NCI-H1436 (cell line): ENCODE measurements at places on chromosomes 4 and X.
A peak's percentile ranks its signal among the peaks of the same experiment; 100 is the strongest.

DNA sequence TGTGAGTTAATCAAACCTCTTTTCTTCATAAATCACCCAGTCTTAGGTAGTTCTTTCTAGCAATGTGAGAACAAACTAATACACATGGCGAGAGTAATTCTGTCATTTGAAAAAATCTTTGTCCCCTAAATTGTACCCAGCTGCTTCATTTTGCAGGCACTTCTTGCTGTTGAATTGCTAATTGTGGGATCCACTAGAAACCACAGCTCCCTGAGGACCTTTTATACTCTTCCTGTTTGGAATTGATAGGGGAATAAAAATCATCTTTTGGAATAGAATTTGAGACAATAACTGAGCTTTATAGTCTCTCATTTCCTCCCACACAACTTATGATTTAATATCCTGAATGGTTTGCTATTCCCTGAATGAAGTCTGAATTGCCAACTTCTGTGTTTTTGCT, 170.2 kb downstream of the PACRGL start:
- no peak for DNase-seq

DNA sequence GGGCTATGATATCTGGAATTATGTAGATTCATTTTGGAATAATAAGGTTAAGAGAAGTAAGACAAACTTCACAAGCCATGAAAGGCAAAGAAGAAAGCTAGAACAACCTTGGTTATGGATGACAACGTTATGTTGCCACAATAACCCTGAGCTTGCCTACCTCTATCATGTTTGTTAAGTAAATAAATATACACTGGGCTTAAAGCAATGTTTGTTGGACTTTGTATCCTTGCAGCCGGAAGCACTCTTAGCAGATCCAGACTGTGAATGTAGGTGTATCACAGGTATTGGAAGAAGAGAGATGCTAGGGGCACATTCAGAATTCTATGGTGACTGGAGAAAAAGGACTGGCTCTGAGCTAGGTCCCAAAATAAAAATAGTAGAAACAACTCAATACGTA, 214.4 kb downstream of the HS3ST1 start:
- no peak for DNase-seq

GRCh38 chrX:40078489-40079227, 19.1 kb downstream of the BCOR start:
- DNase-seq = no peak

GRCh38 chrX:68827256-68827655, 1.6 kb upstream of the EFNB1 start:
- no peak for DNase-seq

GRCh38 chr4:113758372-113758771, 3.2 kb downstream of the CAMK2D start:
- no peak for DNase-seq

- DNase-seq = no peak
Observed at GRCh38 chr4:54315561-54316538, 86.8 kb downstream of the PDGFRA start.

GRCh38 chr4:79281566-79282359, 44.1 kb downstream of the NAA11 start:
- peak; percentile 36 for DNase-seq

DNA sequence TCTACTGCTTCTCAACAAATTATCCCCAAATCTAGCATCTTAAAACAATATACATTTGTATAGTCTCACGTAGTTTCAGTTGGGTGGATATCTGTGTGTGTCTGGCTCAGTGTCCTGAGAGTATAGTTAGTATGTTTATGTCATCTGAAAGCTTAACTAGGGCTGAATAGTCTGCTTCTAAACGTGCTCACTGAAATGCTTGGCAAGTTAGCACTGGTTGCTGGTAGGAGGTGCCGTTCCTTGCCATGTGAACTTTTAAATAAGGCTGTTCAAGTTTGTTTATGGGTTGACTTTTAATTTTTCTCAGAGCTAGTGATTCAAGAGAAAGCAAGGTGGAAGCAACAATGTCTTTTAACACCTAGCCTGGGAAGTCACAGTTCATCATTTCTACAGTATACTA, 1673.6 kb downstream of the PCDH7 start:
- DNase-seq = no peak

DNA sequence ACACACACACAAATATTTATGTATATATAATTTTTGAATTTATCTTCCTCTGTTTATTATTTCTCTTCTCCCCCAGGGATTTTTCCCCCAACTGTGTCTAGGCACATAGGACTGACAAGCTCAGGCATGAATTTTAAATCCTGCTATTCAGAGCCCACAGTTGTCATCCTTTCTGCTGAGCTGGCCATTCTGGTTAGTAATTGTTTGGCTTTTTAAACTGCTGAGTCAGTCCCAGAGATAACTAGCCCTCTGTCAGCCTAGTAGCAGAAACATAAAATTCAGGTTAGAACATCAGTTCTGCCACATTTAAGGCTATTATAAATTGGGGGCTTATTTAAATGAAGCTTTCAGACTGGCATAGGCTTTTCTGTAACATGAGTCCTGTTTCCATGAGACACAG, 151.7 kb upstream of the MAOA start:
- DNase-seq = no peak

- DNase-seq = no peak
Observed at GRCh38 chrX:126137899-126138298, 28.2 kb downstream of the DCAF12L2 start.

- no peak for DNase-seq
Observed at GRCh38 chr4:137206781-137207180, 325.5 kb downstream of the PCDH18 start.

GRCh38 chr4:163070023-163070422, 96.7 kb downstream of the NAF1 start:
- DNase-seq = no peak

DNA sequence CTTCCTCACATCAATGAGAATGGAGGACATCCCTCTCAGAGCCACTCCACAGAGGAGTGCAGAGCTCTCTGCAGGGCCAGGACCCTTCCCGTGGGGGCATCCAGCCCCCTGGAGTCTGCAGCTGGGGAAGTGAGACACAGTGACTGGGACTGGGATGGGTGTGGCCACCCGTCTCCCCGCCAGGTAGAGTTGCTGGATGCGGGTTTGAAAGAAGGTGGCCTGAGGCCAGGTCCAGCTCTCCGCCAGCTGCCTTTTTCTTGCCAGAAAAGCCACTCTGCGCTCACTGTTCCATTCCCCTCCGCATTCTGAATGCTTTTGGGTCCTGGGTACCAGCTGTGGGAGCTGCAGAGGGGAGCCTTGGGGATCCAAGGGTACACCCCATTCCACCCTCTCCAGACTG, 82.6 kb downstream of the ABLIM2 start:
- no peak for DNase-seq

DNA sequence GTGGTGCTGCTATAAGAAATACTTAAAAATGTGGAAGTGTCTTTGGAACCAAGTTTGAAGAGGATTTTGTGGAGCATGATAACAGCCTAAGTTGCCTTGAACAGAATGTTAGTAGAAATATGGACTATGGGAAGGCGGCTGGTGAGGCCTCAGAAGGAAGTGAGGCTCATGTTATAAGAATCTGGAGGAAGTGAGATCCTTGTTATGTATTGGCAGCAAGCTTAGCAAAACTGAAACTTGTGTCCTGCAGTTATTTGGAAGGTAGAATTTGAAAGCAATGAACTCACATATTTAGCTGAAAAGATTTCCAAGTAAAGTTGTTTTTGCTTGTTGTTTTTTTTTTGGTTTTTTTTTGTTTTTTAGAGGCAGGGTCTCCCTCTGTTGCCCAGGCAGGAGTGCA, 13.6 kb upstream of the MED14 start:
- no peak for DNase-seq

- no peak for DNase-seq
Observed at GRCh38 chr4:151833174-151833573, 72.4 kb upstream of the GATB start.

DNA sequence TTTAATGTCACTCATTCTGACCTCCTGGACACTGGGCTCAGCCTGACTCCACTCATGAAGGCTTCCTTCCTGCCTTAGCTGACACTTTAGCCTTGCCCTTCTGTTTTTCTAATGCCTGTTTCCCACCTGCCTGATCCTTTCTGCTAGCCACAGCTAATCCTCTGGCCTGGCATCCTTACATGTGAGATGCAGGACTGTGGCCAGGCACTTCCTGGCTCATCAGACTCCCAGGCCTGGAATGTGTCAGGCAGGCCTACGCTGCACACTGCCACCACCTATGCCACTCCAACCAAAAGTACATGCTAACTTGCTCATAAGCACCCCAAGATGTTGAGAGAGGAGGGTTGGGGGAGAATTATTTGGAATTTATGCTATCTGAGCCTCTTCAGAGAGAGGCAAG, 138.8 kb upstream of the NALF2 start:
- no peak for DNase-seq

- no peak for DNase-seq
Observed at GRCh38 chr4:19722404-19722803, 529.3 kb upstream of the SLIT2 start.

DNA sequence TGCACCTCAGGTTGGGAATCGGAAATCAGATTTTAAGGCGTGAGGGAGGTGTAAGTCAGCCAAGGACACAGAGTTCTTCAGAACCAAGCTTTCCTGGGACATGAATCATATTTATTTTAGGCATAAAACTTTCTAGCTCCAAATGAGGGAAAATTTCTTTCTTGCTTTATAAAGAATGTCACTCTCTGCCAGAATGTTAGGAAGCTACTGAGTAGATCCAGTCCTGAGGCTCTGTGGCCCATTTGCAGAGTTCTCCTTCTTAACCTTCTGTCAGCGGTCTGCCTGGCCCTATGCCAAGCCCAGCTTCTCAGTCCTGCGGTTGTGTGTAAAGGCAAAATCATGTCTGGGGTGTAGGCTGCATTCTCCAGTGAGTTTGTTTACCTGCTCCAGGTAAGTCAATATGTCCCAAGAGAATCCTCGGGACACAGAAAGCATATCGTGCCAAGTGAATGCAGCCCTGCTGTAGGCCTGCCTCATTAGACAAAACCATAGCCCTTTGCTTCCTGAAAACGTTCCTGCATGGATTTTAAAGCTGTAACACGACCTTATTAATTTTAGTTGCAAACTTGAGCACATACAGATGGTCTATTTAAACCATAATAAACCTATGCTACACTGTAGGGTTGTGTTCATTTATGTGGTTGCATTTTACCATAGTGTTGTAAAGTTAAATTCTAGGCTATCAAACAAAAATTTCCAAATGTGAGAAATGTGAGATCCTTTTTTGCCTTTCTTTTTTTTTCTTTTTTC, 29.2 kb upstream of the CCNI start:
- DNase-seq = peak; percentile 54

- DNase-seq = no peak
Observed at GRCh38 chr4:183183906-183184535, 85.0 kb downstream of the WWC2 start.

- no peak for DNase-seq
Observed at GRCh38 chr4:38060829-38061431, 100.7 kb downstream of the PTTG2 start.

DNA sequence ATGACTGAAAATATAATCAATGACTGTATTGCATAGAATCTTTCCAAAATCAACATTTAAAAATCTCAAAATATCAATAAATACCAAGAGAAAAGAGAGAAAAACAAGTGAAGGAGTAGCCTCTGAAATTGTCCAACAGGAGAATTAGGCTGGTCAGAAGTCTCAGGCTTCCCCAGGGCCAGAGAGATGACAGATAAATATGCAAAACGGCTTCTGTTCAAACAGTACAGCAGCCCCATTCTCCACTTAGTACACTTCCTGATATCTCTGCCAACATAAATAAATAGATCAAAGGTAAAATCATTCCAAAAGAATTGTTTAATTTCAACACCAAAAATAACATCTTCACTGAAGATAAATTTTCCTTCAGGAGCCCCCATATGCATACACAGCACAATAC, 204.7 kb upstream of the GABRA2 start:
- no peak for DNase-seq

GRCh38 chrX:137563681-137564651, 2.0 kb upstream of the ZIC3 start:
- DNase-seq = no peak

DNA sequence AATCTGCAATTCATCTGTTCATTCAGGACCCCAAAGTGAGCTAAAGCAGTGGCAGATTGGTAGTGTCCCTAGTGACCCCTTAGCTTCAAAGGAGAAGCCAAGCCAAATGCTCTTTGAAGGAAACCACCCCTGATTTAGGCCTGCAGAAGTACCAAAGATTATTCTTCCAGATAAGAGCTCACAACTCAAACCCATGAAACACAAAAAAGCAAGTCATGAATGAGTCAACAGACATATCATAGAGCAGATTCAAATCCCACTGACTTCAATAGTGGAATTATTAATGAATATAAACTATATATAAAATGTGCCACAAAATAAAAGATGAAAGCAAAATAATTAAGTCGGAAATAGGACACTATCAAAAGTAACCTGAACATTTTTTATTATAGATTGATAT, 197.6 kb downstream of the SCFD2 start:
- DNase-seq = no peak

- no peak for DNase-seq
Observed at GRCh38 chrX:9458516-9459078, 6.3 kb upstream of the TBL1X start.

DNA sequence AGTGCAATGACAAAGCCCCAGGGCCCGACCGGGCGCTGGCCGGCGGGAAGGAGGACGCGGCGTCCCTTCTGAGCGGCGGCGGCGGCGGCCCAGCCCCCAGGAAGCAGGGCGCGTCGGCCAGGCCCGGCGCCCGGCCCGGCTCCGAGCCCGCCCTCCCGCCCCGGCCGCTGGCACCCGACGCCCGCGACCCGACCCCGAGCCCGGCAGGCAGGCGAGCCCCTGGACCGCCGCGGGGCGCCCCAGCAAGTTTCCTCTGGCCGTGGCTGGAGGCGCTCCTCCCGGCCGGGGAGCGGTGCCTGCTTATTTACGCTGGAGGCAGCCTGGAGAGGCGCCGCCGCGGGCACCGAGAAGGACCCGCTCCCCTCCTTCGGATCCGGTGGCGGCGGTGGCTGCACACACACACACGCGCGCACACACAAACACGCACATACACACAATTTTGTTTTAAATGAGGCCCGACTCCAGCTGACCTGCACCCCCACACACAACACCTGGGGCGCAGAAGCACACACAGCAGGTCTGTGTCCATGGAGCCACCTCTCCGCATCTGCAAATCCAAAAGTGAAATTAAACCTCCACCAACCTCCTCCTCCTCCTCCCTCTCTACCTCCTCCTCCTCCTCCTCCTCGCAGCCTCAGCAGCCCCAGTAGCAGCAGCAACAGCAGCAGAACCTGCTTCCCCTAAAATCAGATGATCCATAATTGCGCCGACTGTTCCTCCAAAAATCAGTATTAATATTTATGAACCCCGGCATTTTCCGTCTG, 669 bp downstream of the IRF2 start:
- DNase-seq = no peak
